ENCODE measurements at places on chromosomes 11 and 22. TPM values are rescaled to one million over a fixed set of nuclear protein-coding genes. Genes with fewer than 3 reads are reported as not detected.

GRCh38 chr11:127205688-127206217, 205.2 kb upstream of the KIRREL3 start:
- DNase-seq = no peak

GRCh38 chr11:131723088-131723487, 352.7 kb downstream of the NTM start:
- no peak for DNase-seq

- no peak for DNase-seq
These were observed 4.1 kb upstream of the NNMT start for GRCh38 chr11:114291842-114292680.

DNA sequence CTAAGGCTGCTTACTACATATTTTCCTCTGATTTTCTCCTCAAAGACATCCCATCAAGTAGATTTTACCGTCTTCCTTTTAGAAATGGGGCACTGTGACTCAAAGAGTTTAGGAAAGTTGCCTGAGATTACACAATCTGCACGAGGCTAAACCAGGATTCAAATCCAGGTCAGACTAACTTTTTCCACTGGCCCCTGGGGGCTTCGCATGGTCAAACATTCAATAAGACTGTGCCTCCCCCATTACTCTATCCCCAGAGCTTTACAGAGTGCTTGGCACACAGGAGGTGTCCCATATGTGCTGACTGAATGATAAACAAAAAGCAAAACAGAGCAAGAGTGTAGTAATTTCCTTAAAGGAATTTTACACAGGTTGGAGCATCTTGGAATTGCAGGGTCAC, 118.1 kb upstream of the TEAD1 start:
- no peak for DNase-seq

DNA sequence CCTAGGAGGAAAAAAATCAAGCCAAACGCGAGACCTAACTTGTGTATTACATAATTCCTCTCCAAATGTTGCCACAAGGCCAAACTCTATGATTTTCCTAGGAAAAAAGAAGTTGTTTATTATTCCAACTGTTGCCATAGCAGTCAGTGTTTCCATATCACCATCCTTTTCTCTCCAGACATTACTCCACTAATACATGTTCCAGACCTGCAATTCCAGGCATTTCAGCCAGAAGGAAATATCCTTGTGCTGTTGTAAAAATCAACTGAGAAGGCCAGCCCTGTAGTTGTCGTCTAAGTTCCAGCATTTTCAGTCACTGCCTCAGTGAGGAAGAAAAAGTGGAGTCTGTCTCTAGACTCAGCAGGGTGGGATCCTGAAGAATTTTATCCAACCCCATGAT, 33.1 kb upstream of the PAMR1 start:
- DNase-seq = no peak

DNA sequence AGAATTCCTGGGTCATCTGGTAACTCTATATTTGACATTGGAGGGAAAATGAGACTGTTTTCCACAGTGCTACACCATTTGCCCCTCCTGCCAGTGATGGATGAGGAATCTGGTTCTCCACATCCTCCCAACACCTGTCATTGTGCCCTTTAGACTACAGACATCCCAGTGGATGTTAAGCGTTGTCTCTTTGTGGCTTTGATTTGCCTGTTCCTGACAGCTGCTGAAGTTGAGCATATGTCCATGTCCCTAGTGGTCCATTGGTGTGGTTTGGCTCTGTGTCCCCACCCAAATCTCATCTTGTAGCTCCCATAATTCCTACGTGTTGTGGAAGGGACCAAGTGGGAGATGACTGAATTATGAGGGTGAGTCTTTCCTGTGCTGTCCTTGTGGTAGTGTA, 88.5 kb downstream of the BRD1 start:
- no peak for DNase-seq

GRCh38 chr11:26323837-26324236, 8.1 kb upstream of the ANO3 start:
- DNase-seq = no peak

DNA sequence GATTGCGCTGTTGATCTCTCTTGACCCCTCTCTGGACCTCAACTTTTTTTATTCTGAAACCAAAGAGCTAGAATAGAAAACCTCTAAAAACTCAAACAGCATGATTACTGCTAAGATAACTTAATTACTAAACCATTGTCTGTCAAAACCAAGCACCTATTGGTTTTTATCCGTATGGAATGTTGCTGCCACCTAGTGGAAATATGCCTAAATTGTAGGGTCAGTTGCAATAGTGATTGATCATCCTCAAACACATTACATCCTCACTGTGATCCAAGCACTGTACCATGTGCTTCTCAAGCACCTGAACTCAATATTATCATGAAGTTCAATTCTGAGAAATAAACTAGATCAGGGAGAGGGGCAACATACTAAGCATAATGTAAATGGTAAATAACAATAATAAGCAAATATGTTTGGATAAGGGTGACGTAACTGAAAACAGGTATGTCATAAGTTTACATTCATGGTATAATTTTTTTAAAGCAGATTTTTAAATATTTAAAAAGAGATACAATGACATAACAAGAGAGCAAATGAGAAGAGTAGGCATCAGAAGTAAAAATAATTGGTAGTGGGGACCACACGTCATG, 3.8 kb upstream of the OR5A2 start:
- DNase-seq = peak; percentile 4

GRCh38 chr11:18669219-18669596, 29.4 kb upstream of the TMEM86A start:
- no peak for DNase-seq

DNA sequence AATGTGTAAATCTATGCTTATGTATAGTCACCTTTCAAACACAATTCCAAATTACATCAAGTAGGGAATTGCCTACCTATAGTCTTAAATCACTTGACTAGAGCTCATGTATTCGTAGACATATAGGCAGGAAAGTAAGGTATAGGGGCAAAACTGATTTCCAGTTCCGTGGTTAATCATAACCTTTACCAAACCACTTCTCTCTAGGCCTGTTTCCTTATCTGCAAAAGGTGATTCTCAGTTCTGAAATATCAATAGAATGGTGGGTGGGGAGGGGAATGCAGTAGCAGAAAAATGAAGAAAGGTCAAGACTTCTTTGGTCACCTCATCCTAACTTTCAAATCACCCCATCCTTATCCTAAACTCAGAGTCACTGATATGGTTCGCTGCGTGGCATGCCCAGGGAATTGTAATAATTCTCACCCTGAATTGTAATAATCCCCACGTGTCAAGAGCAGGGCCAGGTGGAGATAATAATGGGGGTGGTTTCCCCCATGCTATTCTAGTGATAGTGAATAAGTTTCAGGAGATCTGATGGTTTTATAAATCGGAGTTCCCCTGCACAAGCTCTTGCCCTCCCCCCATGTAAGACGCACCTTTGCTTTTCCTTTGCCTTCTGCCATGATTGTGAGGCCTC, 1.9 kb upstream of the ANO5 start:
- no peak for DNase-seq

DNA sequence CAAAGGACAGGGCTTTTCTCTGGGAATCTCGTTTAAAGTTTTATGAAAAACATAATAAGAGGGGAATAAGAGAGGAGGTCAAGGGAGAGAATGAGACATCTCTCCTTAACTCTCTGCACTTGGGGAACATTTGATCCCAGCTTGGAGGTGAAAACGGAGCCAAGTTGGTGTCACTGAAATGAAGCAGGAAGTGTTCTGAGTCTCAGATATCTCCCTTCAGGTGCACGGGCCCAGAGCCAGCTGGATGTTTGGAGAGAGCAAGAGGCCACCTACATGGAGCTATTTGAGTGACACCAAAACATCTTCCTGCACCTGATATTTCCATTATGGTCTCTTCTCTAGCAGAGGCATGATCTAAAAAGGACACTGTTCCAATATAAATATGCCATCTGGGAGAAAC, 85.7 kb downstream of the BLID start:
- no peak for DNase-seq

DNA sequence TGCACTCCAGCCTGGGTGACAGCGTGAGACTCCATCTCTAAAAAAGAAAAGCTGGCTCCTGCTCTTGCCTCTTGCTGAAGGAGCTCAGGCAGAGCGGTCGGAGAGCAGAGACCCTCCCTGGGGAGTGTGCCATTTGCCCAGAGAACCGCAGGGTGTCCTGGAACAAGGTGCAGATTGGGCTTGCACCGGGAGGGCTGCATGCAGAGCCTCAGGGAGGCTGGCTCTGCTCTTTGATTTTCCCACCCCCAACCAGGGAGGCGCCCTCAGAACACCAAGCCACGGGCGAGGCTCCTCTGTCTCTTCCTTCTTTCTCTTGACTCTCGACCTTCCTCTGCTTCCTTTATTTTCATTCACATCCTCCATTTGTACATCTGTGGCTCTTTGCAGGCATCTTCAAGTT, 889.1 kb downstream of the OPCML start:
- DNase-seq = no peak

DNA sequence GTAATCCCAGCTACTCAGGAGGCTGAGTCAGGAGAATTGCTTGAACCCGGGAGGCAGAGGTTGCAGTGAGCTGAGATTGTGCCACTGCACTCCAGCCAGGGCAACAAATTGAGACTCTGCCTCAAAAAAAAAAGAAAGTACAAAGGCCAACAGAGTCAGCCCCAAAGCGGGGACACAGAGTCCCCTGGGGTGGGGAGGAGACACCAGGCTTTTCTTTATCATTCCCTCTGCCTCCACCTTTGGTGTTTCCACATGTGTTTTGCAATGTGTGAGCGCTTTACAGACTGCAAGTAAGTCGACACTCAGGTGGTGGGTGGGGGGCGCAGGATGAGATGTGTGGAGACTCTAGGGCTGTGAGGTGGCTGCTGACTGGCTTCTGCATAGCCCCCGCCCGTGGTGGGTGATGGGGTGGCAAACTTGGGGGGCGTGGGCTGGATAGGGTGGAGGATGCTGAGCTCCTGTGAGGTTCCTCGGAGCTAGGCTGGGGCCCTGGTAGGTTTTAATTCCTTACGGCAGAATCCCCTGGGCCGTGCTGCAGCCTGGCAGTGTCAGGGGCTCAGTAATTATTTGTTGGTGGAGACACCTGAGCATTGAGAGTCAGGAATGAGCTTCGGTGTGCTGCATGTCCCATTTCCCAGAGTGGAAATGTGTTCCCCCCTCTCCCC, 177.2 kb downstream of the CTTN start:
- peak; percentile 16 for DNase-seq

- no peak for DNase-seq
These were observed 4.1 kb upstream of the CHRM1 start for GRCh38 chr11:62925308-62925707.

DNA sequence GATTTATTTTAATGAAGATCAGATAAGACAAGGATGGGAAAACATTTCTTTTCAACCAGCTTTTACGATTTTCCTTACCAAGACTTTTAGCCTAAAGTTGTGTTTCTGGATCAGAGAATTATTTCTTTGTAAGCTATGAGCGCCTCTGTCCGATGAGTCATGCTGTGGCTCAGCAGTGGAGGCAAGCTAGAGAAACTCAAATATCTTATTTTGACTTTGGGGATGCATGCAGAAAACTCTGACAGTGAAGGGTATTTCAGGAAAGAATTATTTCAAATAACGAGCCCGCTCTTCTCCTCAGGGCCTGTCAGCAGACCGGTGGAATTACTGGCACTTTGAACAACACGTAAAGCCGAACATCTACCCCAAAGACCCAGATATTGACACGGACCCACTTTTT, 77.9 kb upstream of the OR5AK2 start:
- DNase-seq = no peak

DNA sequence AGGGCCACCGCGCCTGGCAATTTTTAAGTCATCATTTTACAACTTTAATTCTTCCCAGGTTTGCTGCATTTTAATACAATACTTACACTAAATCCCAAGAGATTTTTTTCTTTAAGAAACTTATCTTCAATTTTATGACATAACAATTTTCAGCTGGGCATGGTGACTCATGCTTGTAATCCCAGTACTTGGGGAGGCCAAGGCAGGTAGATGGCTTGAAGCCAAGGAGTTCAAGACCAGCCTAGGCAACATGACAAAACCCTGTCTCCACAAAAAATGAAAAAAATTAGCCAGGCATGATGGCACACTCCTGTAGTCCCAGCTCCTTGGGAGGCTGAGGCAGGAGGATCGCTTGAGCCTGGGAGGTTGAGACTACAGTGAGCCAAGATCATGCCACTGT, 38.8 kb downstream of the CLDN25 start:
- no peak for DNase-seq

- DNase-seq = no peak
These were observed 54.2 kb downstream of the SLC25A17 start for GRCh38 chr22:40764763-40765441.

- peak; percentile 77 for DNase-seq
These were observed at the start of gene SIPA1 for GRCh38 chr11:65637794-65638419. SIPA1 (plus strand) TSS chr11:65638101; CDS start chr11:65640922, 2,821 bp downstream.

DNA sequence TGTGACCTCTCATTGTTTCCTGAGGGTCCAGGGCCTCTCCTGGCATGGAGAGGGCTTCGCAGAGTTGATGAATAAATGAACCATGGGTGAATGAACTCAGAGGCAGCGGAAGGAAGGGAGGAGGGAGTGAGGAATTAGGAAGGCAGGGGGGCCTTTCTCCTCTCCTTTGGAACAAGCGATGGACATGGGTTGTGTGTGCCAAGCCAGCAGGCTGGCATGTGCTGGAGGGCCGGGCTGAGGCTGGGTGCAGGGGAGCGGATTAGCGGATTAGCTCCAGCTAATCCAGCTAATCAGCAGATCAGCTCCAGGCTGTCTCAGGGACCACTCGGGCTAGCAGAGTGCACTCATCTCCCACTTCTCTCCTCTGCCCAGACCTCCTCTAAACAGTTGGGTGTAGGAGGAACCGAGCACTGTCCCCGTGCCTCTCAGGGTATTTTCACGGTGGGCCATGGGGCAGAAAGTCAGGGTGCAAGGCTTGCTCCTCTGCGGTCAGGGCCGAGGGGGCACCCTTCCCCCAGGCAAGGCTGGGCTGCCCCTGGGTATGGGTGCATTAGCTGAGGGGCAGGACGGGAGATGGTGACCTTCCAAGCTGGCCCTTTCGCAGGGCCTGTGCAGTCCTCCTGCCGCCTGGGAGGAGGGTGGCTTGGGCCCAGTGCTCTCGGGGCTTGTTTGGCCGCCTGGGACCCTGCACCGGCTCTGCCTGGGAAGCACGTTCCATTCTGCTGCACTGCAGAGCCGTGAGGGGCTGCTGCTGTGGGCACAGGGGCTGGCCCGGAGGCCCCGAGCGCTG, 120.3 kb upstream of the B3GAT1 start:
- no peak for DNase-seq

The WNT11 gene
- 7.9 TPM for total RNA-seq

The TMPRSS6 gene
- 0.56 TPM for total RNA-seq

The OR52I1 gene
- total RNA-seq = not detected

The POLA2 gene
- 4.3 TPM for total RNA-seq

The TMEM191B gene
- 2.1 TPM for total RNA-seq

The OR52N5 gene
- total RNA-seq = not detected

The P4HA3 gene
- total RNA-seq = 0.25 TPM

The USP28 gene
- 21.8 TPM for total RNA-seq

The SUSD2 gene
- total RNA-seq = 1.9 TPM

The CHRM1 gene
- total RNA-seq = 0.98 TPM

The CLTCL1 gene
- total RNA-seq = 4.6 TPM

The LRRC74B gene
- total RNA-seq = not detected

The P2RX6 gene
- total RNA-seq = 0.73 TPM

The MRGPRX4 gene
- total RNA-seq = not detected

The FOLR2 gene
- 23.5 TPM for total RNA-seq

The TRIM21 gene
- 25.2 TPM for total RNA-seq

The CD3D gene
- total RNA-seq = 4.3 TPM

The FOLR1 gene
- not detected for total RNA-seq
